ENCODE measurements at places on chromosomes 2 and 18.

GRCh38 chr2:137118140-137118539 is 352.8 kb downstream of the THSD7B start:
- DNase-seq: no peak

DNA sequence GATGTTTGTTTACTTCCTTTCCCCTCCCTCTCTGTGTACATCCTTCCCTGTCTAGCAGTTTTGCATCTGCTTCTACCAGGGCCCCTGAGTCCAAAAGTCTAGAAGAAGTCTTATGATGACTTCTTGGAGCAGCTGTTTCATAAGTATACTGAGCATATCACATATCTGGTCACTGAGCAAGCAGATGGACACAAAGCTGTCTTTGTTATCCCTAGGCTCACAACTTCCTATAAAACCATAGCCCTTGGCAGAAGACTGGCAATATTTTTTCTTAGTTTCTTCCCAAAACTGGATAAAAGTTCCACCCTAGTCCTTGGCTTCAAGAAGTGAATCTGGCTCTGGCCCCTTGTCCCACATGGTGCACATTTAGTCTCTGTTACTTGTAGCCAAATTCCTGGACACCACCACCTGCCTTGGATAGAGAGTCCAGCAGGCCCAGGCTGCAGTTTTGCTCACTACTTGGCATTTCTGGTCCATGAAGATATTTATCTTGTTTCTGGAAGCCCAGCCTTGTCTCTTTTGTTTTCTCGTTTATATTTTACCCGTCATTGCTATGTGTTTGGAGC is 22.5 kb downstream of the THOC1 start:
- no peak for DNase-seq

DNA sequence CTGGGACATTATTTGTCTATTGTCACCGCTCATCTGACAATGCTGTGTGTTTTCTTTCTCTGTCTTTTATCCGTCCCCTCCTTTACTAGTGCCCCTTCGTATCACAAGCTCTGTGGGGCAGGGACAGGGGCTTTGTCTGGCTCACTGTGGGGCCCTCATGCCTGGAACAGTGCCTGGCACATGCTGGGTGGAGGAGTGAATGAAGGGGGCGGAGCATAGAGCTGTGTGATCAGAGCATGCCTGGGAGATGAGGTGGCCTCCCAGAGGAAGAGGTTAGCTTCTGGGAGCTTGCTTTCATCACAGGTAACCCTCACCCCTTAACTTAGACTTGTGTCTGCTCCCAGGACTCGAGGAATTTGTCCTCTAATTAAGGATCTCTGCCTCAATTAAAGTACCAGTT is 16.4 kb downstream of the MTCL1 start:
- DNase-seq: no peak

- no peak for DNase-seq
Measured at GRCh38 chr2:42653908-42654445, 85.5 kb downstream of the MTA3 start.

DNA sequence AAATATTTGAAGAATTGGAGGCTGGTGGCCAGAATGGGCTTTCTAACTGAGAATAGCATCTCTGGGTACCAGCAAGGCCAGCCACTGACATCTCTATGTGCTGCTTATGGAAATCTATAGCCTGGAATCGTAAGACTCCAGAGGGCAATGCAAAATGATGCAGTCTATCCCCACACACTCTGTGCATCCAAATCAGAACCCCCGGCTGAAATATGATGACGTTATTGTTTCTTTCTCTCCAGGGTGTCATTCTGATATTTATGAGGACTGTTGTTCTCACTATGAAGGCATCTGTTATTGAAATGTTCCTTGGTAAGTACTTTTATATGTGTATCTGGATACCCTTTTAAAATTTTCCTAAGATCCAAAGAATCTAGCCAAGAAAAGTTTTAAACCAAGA is 19.6 kb downstream of the VIT start:
- no peak for DNase-seq

GRCh38 chr2:182115258-182115657 is 129.6 kb downstream of the PPP1R1C start:
- DNase-seq: no peak

GRCh38 chr2:240347373-240347940 is 88.0 kb upstream of the GPC1 start:
- DNase-seq: no peak

DNA sequence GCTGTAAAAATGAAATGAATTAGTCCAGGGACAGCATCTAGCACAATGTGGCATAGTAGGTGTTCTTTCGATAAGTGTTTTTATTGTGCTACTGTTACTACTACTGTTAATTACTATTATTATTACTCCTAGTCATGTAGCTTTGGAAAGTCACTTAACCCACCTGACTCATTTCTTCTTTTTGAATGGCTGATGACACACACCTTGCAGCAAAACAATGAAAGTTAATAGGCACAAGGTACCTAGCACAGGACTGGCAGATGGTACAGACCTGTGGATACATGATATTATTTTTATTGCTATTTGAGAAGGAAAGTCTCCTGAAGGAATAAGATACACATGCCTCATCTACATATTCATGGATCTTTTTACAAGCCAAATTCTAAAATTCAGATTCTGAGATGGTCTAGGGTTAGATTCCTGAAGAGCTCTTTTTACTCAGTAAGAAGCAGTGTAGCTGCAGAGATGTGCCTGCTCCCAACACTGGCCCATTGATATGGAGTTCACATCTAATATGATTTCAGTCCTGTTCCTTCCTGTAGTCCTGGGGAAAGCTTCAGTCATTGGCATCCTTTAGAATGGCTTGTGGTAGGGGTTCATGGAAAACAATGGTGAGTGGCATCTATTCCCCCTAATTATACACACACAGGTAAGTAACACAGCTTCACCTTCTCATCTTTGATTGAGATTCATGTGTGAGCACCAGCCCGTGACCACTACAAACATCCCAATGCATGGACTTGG is 7.9 kb upstream of the ERMN start:
- DNase-seq: no peak

- DNase-seq: no peak
Measured at GRCh38 chr2:64359171-64359891, 94.6 kb upstream of the LGALSL start.

GRCh38 chr2:119337749-119338148 is 28.9 kb downstream of the C2orf76 start:
- DNase-seq: no peak

- no peak for DNase-seq
Measured at GRCh38 chr2:137525641-137526190, 438.6 kb upstream of the HNMT start.

- DNase-seq: no peak
Measured at GRCh38 chr2:218733171-218734021, 22.8 kb downstream of the TTLL4 start.

- DNase-seq: no peak
Measured at GRCh38 chr18:13032173-13032572, 41.0 kb downstream of the CEP192 start.

DNA sequence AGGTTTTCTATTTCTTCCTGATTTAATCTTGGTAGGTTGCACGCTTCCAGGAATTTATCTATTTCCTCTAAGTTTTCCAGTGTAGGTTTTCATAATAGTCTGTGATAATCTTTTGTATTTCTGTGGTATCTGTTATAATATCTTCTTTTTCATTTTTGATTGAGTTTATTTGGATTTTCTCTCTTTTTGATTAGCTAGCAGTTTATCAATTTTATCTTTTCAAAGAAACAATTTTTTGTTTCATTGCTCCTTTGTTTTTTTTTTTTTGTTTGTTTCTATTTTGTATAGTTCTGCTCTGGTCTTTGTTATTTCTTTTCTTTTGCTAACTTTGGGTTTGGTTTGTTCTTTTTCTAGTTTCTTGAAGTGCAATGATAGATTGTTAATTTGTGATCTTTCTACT is 51.3 kb downstream of the G6PC2 start:
- no peak for DNase-seq

GRCh38 chr18:1511619-1512311 is 607.1 kb downstream of the ADCYAP1 start:
- no peak for DNase-seq

GRCh38 chr2:69770747-69771146 is 28.8 kb downstream of the ANXA4 start:
- no peak for DNase-seq

GRCh38 chr2:112712903-112713584 is 7.8 kb upstream of the NT5DC4 start:
- peak; percentile 69 for DNase-seq

- DNase-seq: no peak
Measured at GRCh38 chr2:3082705-3083104, 294.9 kb downstream of the EIPR1 start.

GRCh38 chr2:167758292-167758691 is 489.1 kb downstream of the STK39 start:
- no peak for DNase-seq

GRCh38 chr2:200405599-200406298 is 99.3 kb downstream of the SPATS2L start:
- DNase-seq: peak; percentile 66

DNA sequence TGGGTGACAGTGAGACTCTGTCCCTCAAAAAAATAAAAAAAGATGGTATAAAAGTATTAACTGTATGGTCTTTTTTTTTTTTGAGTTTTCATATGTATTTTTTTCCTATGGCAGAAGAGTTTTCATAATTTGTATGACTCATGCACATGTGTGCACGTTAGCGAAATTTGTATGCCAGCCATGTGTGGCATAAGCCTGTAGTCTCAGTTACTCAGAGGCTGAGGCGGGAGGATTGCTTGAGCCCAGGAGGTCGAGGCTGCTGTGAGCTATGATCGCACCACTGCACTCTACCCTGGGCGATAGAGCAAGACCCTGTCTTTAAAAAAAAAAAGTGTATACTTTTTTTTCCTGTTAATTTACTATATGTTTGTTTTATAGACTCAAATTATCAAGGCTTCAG is 160.8 kb downstream of the TGIF1 start:
- DNase-seq: no peak

Data from WERI-Rb-1 (cell line).